GM20000 (cell line): ENCODE measurements at places on chromosomes 6 and 20.

DNA sequence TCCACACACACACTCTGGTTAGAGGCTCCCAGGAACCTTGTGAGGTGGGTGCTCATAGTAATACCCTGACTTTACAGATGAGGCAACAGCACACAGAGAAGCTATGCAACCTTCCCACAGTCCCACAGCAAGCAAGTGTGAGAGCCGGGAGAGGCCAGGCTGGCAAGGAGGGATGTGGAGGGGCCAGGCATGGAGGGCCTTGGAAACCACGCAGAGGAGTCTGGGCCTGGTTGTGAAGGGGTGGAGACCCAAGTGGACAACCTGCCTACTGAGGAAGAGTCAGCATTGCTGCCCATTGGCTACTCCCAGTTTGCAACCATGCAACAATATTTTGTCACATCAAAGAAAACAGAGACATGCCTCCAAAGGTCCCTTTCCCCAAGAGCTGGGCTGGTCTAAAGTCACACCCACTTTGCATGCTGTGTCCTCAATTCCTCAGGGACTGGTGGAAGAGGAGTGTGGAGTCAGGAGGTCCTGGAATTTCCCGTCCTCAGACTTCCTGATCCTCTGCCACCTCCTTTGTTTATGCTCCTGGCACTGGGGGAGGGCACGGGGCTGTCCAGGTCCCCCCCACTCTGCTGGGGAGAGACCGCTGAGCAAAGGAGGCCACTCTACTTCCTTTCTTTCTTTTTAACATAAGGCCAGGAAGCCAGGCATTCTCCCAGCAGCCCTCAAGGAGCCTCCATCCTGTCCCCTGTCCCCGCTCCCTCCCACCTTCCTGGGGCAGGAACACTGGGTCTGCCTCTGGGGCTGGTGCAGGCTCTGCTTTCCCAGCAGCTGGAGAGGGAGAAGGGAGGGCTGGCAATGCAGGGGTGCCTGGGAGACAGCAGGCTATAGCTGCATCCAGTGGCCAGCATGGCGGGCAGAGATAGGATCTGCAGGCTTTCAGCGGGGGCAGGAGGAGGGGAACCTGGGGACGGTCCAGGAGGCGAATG, 68.3 kb downstream of the NOL4L start:
- no peak for DNase-seq

DNA sequence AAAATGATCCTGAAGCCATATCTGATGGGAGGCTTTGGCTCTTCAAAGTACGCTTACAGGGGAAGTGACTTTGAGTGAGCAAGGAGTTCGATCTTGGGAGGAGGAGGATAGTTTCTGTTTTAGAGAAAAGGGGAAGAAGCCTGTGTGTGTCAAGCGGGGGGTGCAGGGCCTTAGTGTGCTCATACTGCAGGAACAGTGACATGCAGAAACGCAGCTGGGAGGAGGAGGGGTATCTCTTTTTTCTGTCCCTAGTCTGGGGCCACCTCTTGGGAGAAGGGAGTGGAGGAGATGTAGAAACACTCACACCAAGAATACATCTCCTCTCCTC, 19.8 kb downstream of the SIRPD start:
- peak; percentile 31 for DNase-seq

DNA sequence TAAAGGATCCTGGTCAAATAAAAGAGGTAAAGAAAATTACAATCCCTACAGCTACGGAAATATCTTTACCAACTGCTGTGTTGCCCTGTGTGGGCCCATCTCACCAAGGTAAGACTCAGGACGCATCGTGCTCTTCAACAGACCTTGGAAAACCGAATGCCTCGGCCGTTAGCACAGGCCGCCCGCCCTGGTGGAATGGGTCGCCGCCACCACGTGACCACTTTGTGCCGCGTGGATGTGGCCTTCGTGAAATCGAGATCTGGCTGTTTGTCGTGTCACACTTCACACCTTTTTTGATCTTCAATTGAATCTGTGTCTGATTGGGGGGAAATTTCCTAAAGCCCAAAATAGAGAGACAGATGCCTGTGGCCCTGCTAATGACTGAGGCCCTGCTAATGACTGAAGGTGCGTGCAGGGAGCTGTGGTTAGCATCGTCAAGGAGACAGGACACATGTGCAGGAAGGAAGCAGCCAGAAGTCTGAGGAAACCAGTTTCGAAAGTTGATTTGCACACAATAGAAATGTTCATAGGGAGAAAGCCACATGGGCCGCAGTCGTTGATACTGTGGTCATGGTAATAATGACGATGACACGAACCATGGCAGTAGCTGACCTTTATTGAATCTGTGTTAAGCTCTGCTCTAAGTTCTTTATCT, 175.7 kb upstream of the SNX9 start:
- DNase-seq: no peak

GRCh38 chr20:49009899-49010631, 36.0 kb upstream of the CSE1L start:
- DNase-seq: no peak

- no peak for DNase-seq
Measured at GRCh38 chr6:23601811-23602345, 524.1 kb upstream of the NRSN1 start.

GRCh38 chr6:101851911-101852310, 458.4 kb downstream of the GRIK2 start:
- no peak for DNase-seq

DNA sequence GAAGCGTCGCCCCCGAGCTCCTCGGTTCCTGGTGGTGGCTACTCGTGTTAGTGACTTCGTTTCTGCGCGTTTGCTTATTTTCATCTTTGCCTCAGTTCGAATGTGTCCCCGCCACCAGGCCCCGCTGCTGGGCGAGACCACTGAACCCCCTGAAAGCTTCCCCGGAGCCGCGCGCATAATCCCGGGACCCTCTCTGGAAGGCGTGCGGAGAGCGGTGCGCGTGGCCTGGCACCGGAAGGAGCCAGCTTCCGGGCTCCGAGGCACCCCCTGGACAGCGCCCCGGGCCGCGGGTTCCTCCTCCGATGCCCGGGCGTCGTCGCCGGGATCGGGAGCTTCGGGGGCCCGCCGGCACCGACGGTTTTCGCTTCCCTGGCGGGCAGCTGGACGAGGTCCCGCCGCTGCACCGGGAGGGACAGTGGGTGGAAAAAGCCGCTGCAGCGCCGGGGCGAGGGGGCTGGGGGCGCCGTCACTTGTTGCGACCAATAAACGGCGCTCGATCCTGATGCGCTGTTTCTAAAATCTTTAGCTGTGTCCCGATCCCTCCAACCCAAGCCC, 643 bp upstream of the SLC35D3 start:
- DNase-seq: peak; percentile 63

DNA sequence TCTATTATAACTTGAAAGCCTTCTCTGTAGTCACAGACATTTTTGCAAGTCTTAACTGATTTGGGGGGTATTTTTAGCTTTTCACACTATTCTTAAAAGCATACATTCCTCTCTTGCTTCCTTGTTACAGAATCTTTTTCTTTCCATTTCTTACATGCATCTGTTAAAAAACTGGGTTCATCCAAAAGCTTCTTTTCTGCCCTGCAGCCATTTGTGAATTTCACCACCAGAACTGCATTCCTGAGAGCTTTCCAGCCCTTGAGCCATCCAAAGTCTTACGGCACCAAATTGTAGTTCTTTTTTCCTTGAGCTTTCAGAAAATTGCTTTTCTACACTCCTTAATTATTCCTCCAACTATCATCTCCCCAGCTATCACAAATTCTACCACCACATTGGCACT, 19.7 kb upstream of the GSTA4 start:
- no peak for DNase-seq

DNA sequence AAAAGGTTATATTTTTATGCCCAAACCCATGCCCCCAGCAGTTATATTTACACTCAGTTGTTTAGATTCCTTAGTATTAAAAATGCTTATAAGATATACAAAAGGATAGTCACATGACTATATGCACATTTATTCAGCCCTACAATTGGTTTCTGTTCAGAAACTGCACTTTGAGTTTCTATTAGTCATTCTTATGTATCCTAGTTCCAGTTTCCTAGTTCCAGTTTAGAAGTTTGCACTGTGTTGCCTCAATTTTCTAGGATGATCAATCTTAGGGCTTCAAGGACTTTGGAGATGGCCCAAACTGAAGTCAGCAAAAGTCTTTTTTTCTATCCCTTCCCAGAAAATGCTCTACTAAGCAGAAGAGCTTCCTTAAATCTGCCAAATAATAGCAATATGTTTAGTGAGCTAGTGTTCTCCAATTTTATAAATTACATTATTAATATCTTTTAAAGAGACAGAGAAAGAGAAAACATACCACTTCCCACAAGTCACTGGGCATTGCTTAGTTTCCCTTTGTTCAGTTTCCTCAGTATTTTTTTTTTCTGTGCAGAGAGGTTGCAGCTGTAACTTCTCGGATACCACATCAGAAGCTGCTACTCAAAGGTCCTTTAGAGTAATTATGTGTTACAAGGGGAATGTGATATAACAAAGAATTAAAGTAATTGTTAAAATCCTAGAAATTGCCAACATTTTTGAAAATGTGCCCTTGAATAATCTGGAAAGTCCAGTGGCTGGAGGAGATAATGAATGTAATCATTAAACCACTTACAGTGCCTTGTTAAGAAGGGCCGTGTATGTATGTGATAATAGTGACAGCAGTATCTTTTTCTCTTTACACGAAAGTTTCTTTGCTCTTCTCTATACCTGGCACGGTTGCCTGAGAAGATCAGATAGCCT, 138.8 kb downstream of the KHDRBS2 start:
- no peak for DNase-seq

DNA sequence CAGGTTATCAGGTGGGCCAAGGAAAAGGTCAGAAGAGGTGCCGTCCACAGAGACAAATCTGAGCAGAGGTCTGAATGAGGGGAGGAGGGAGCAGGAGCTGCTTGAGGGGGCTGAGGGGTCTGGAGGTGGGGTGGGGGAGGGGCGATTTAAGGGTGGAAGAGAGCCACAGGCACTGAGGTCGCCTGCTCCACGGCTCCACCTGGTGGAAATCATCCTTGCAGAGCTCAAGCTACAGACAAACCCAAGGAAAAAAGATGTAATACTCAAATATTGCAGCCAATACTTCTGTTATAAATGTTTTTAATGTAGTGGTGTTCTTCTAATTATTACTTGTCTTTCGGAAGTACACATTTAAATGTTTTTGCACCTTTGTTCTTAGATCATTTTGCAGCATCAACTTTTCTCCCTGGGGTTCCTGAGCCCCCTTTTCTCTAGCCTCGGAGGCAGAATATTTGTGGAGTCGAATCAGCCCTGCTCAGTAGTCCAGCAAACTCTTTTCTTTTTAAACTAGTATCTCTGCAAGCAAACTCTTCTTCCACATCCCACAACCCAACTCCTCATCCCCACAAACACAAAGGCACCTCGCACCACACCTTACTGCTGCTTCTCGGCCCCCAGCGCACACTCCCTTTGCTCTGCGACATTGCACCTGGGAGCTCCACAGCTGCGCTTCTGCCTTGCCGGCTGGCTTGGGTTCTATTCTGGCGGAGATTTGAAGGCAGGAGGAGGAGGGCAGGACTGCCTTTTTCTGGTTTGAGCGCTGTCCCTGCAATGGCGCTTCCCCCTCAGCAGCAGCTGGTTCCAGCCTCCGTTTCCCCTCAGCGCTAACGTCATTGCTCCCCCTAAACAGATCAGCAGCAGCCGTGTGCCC, 51.0 kb upstream of the TFAP2A start:
- DNase-seq: peak; percentile 41

- DNase-seq: peak; percentile 74
Measured at GRCh38 chr20:18019068-18019467, 38.6 kb downstream of the OVOL2 start.

DNA sequence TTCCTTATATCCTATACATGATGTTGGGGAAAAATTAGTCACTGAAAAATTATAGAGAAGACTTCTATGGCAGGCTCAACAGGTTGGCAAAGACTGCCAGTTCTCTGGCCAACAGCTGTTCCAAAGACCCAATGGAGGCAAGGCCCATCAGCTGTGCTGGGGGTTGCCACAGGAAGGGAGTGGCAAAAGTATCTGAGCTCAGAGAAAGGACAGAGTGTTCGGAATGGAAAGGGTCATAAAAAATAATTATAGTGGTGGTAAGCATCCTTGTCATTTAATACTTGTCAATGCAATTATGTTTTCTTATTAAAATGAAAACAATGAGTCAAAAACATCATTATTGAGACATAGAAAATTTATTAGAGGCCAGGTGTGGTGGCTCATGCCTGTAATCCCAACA, 36.1 kb downstream of the FASTKD5 start:
- DNase-seq: no peak

DNA sequence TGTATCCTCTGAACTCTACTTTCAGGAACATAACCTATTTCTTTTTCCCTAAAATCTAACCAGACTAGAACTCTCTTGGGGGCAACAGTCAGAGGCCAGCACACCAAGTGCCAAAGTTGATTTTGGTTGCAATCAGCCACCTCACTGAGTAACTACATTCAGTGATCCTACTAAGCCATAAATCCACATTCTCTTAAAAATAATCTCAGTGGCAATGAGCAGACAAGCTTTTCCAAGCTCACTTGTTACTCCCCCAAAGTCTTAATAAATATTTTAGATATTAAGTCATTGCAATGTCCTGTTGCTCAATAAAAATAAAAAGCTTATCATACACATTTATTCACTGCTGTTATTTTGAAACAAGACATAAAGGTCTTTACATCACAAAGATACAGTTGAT, 9.8 kb downstream of the RGS17 start:
- no peak for DNase-seq

DNA sequence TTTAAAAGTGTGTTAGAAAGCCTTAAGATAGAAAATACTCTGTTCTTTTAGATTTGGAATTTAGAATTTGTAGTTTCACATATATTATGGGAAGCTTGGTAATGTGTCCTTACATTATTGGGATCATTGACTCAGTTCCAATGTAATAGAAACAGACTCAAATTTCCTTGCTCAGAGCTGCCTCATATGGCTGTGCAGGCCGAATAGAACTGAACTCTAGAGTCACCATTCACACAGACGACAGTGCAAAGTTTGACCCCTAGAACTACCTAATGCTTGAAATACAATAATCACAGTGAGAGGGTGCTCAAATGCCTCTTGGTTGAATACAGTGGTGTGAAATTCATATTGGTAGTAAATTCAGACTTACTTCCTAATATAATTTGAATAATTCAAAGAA, 482.7 kb upstream of the CITED2 start:
- DNase-seq: no peak

GRCh38 chr6:42467651-42468050, 15.9 kb upstream of the TRERF1 start:
- no peak for DNase-seq

DNA sequence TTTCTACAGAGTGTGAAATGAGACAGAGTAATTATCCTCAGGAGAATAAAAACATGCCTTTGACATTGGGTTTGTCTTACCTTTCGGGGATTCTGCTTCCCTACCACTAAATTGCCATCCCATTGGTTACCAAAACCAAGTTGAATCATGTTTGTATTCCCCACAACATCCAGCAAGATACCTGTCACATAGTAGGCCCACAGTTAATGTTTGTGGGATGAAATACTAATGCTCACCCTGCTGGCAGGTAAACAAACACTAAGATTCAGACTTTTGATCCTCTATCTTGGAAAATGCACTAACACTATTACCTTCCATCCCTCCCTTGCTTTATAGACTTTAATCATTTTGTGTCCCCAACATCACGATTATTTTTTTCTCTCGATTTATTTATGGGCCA, 8.2 kb upstream of the STXBP5 start:
- DNase-seq: no peak

- no peak for DNase-seq
Measured at GRCh38 chr20:45452772-45453691, 16.5 kb upstream of the WFDC2 start.

GRCh38 chr6:160121981-160122380, 366 bp downstream of the SLC22A1 start:
- no peak for DNase-seq
